ENCODE measurements at places on chromosomes 3 and 15. TPM values are rescaled to one million over a fixed set of nuclear protein-coding genes. Genes with fewer than 3 reads are reported as not detected.

DNA sequence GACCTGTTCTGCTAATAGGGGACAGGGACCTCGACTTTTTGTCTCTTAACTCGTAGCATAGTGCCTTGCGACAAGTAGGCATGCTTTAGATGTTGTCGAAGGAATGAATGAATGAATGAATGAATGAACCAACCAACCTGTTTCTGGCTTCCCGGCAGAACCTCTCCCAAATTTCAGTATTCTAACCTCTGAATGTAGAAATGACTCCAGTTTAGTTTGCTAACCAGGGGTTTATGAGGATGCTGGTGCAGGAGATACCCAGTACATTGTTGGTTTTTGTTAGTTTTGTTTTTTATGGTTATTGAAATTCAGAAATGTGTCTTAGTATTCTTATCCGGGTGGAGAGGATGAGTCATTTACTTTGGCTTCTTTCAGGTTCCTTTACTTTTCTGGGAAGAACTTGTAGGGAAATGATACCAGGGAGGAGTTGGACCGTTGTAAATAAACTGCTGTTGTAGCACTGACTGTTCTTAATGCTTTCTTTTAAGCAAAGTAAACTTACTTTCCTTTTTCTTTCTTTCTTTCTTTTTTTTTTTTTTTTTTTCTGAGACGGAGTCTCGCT lies 29.6 kb upstream of the EHHADH start:
- DNase-seq = no peak

DNA sequence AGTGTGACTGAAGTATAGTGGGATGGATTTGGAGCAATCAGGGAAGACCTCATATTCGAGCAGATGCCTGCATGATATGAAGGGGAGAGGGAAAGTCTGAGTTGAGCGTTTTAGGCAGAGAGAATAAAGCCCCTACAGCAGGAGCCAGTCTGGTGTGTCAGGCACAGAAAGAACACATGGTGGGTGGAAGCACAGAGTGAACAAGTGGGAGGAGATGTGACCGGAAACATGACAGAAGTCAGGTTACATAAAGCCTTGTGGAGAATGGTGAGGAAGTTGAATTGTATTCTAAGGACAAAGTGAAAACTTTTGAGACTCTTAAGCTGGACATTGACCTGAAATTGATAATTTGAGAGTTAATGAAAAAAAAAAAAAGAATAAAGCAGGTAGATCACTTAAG lies 541.0 kb downstream of the PLOD2 start:
- DNase-seq = no peak

DNA sequence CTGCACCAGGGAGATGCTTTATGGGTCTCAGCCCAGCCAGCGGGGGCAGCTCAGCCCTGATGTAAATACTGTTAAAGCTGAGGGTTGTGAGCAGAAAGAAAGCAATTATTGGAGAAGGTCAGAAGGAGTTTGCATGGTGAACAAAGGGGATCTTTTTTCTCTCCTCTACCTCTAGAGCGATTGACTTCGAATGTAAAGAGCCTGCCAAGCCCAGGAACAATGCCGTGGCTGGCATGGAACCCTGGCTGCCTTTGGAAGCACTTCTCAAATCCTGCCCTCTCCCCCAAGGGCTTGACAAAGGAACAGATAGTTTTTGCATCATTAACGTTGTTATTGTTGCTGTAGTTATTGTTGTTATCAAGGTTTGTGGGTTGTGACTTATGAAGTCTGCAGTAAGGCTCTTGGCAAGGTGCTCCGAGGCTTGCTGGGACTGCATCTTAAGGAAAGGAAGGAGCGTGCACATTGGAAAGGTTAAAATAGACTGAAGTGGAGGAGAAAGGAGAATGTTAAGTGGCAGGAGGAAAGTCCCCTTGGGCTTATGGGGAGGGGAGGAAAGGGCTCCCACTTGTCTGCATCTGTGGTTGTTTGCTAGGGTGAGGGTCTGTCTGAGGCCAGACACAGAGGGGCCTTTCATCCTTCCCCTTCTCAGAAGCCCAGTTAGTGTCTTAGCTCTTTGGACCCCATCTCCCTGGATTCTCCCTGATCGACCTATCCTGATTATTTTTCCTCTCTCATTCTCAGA lies 16.7 kb downstream of the PDIA5 start:
- DNase-seq = no peak

- DNase-seq = no peak
These were observed 307.2 kb downstream of the FEZF2 start for GRCh38 chr3:62065985-62066693.

DNA sequence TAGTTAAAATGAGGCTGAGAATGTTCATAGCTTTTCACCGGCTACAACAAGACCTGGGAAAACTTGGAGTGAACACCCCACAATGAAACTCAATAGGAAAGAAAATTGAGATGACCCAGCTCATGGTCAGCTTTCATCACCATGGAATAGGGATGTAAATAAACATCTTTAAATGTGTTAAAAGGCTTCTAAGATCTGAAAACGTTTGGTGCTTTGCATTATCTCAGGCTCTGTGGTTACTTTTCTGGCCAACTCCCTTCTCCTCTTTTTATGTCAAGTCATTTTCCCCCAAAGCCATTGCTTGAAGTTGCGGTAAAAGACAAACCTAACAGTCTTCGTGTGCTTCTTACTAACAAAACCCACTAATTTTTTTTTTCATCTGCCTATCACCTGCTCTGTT lies 195.8 kb downstream of the MECOM start:
- DNase-seq = no peak

OR4F15 gene
- total RNA-seq = not detected

DNA sequence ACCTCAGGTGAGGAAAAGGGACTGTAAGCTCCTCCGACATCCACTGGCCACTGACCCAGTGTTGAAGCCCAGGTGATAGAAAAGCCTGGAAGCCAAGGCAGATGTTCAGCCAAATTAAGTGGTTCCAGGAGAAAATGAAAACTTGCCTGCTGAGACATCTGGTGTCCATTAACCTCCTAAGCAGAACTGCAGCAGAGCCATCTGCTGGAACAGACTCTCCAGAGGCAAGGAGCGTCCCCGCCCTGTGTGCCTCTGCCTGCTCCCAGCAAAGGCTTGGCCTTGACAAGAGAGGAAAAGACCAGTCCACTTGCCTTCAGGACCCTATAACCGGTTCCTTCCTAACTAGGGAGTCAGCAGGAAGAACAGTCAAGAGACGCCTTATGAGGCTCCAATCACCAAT lies 48.2 kb downstream of the SRGAP3 start:
- DNase-seq = peak; percentile 60

DOCK3 gene
- 13.4 TPM for total RNA-seq

GOLGA8S gene
- total RNA-seq = not detected

GRCh38 chr3:45659661-45660566 lies 29.3 kb upstream of the SACM1L start:
- peak; percentile 73 for DNase-seq

DNA sequence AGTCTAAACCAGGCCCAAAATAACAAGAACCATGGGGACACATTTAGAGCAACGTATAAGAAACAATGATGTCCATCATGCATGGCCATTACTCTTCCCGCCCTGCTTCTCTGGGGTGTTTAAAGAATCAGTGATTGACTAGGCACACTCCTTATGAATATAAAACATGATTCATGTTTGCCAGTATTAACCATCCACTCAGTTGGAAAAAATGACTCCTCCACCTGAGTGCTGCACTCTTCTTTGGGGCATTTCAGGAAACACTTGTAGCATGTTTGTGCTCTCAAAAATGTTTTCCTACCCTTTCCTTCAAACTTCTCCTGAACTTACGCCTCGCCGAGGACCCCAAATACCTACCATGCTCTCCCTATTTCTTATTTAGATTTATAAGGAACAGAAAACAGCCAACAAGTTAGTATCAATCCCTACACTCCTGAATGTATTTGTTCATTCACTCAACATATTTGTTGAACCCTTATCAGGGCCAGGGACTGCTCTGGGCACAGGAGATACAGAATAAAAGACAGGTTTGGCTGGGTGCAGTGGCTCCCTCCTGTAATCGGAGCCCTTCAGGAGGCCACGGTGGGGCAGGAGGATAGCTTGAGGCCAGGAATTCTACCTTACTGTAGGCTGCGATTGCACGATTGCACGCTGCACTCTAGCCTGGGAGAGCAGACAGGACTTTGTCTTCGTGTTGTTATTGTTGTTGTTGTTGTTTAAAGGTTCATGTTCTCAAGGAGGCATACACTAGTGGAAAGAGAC lies 137.0 kb downstream of the TMCO5A start:
- DNase-seq = no peak

ISLR2 gene
- 21.1 TPM for total RNA-seq

- no peak for DNase-seq
These were observed 363.4 kb upstream of the RARB start for GRCh38 chr3:25064681-25065080.

DNA sequence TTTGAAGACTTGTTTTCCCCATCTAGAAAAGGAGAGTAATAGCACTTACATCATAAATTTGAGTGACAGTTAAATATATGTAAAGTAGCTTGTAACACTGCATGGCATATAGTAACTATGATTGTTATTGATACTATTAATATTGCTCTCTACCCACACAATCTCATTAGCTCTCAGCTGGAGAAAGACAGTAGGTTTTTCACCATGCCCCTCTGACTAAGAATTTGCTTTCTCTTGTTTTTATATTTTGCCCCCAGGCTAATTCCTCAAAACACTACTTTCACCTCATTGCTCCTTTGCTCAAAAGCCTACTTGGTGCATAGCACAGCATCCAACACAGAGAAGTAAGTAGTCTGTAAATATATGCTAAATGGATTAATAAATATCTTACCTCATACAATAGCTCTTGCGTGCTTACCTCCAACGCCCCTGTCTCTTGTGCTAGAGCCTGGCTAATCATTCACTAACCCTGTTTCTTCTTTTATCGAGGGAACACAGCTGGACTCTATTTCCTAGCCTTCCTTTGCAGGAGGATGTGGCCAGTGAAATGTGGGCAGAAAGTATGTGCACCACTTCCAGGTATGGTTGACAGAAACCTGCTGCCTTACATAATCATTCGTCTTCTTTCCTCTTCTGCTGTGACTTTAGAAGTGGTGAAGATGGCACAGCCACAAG lies 190.0 kb downstream of the PLCH1 start:
- DNase-seq = no peak

GRCh38 chr3:116002235-116002634 lies 378.9 kb downstream of the GAP43 start:
- no peak for DNase-seq

GRCh38 chr15:100247228-100248225 lies 94.2 kb downstream of the ADAMTS17 start:
- no peak for DNase-seq

DNA sequence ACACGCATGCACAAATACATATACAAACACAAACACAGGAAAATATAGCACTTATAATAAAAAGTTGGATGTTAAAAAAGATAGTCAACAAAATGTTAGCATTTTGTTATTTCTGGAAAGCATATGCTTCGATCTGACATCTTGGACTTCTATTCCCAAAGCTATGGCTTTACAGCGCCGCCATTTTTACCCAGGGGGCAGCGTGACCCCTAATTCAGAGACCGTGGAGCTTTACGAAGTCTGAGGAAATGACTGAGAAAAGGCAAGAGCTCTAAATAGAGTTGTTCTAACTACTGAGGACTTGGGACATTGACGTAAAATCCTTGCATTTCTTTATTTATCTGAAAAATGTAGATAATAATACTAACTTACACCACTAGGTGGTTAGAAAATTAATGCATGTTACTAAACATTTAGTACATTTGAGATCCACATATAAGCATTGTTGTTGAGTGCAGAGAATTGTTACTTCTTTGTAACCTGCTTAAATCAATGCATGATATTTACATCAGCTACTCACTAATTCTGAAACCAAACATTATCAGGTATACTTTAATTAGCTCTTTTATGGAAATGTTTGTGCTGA lies 155.4 kb downstream of the TP63 start:
- DNase-seq = no peak

DNA sequence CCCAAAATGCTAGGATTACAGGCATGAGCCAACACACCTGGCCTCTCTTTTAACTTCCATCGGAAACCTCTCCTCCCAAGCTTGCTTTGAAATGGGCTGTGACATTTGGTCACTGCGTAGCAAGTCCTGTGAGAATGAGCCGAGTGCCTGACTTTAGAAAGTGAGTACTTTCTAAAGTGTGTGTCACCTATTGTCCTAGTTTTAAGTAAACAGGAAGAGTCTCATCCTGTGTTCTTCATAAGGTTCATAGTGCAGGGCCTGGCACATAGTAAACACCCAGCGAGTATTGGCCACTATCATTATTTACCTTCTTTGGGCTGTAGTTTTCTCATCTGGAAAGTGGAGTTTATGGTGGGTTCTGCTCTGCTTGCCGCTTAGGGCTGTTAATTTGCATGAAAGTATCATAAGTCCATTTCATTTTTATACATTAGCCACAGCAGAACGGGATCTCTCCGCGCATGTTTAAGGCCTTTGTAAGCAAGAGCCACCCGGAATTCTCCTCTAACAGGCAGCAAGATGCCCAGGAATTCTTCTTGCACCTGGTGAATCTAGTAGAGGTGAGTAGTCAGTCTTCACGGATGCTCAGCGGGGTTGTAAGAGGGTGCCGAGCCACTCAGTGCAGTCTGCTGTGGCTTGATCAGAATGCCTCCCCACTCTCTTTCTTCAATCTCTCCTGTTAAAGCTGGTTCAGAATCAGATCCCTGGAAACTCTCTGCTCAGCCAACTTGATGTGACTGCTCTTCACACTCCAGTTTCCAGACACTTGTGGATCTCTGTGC lies 87.2 kb downstream of the USP13 start:
- no peak for DNase-seq

- DNase-seq = no peak
These were observed 18.8 kb upstream of the CELF6 start for GRCh38 chr15:72338617-72339321.

DNA sequence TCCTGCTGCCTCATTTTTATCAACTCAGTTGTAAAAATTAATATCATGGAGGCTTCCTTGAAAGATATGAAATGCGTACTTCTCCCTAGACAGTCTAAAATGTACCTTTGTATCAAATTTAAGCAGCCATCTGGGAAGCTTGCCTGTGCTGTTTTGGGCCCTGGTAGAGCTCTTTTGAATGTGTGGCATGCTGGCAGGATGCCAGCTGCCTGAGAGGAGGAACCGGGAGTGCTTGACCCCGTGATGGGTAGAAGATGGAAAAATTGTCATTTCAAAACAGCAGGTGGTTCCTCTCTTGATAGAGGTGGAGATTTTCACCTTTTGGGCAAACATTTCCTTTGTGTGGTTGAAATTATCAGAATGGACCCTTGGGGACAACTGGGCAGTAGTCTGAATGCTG lies 245.3 kb downstream of the RPLP1 start:
- no peak for DNase-seq

TTLL13 gene
- total RNA-seq = not detected

RPS17 gene
- total RNA-seq = 874 TPM

GRCh38 chr15:53789654-53790375 lies 30.4 kb upstream of the WDR72 start:
- DNase-seq = no peak

- DNase-seq = no peak
These were observed 339.2 kb downstream of the EPHA3 start for GRCh38 chr3:89446593-89446992.

DNA sequence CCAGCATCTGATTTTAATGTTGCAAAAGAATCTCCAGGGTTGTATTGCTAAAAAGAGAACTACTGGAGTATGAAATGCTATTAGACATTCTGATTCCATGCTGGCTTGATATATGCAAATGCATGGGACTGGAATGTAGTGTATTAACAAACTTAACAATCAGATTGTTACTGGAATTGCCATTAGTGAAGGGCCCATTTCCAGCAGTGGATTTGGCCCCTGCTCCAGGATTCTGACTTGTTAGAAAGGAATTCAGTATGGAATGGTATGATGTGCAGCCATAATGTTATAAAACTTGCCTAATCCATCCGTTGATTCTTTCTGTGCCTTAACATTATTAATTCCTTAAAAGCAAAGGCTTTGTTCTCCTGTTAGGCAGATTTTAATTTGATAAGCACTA lies 7.9 kb downstream of the ARRDC4 start:
- DNase-seq = no peak
